ENCODE measurements at places on chromosomes 1 and 21.
A peak's percentile ranks its signal among the peaks of the same experiment; 100 is the strongest.

GRCh38 chr1:200969726-200970561, 53.6 kb downstream of the KIF21B start:
- no peak for DNase-seq

DNA sequence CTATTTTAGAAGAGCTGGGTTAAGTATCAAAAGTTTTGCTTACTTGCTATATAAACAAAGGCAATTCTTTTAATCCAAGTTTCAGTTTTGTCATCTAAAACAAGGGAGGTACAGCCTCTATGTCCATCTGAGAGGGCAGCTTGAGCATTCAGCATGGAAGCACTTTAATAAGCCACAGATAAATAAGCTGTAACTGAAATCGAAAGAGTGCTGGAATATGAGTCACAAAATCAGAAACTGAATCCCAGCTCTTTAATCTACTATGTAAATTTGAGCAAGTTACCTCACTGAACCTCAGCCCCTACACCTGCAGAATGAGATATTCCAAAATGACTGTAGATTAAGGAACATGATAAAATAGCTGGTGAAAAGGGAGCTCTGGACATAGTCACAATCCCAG, 80.0 kb upstream of the HP1BP3 start:
- no peak for DNase-seq

GRCh38 chr1:213783893-213784292, 203.9 kb upstream of the PROX1 start:
- no peak for DNase-seq

DNA sequence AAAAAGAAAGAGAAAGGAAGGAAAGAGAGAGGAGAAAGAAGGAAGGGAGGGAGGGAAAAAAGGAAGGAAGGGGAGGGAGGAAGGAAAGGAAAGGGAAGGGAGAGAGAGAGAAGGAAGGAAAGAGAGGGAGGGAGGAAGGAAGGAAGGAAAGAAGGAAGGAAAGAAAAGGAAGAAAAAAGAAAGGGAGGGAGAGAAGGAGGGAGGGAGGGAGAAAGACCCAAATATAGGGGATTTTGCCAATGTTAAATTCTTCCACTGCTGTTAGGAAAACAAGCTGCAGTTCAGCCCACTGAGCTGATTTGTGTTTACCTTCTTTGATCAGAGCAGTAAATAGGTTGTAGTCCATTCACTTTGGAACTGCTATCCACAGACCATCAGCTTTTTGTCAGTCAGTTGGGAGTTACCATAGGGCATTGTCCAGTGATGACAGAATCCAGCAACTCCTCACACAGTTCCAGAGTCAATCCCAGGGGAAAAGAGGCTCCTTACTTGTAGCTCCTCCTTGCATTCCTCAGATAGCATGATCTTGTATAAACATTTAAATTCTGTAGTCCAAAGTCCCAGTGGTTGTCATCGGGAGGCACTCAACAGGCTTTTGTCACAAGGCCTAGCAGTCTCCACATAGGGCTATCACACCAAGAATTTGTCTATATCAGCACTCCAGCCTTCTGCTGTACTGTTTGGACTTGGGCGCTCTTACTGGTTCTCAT, 13.5 kb upstream of the PPP1R8 start:
- DNase-seq = no peak

DNA sequence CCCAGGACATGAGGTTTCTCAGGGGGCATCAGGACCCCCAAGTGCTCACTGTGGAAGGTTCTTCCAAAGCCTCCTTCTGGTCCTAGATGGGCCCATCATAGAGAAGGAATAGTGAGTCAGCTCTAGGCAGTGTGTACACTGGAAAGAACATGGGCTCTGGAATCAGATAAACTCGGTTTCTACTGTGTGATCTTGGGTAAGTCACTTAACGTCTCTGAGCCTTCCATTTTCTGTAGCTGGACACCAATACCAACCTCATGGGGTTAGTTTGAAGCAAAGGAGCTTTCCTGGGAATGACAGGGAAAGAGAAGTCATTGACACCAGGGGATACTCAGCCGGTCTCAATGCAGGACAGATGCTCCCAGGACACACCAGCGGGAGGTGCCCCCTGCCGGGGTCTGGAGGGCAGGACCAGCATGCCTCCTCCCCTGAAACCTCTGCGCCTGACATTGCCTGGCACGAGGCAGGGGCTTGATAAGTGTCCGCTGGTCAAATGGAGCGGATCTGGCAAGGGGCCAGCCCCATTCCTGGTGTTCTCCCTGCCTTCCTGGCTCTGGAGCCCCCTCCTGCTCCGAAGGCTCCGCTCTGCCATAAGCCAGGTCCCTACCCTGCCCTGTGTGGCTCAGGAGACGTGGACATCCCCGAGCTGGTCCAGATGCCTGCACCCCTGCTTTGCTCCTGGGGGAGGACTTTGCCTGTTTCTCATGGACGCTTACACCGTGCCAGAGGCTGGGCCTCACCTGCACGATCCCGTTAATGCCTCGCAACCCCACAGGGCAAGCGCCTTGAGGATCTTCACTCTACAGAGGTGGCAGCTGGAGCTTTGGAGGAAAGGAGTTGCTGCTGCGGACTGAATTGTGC, 52.8 kb downstream of the EDN2 start:
- no peak for DNase-seq

GRCh38 chr1:203450001-203450400, 25.6 kb upstream of the PRELP start:
- no peak for DNase-seq

DNA sequence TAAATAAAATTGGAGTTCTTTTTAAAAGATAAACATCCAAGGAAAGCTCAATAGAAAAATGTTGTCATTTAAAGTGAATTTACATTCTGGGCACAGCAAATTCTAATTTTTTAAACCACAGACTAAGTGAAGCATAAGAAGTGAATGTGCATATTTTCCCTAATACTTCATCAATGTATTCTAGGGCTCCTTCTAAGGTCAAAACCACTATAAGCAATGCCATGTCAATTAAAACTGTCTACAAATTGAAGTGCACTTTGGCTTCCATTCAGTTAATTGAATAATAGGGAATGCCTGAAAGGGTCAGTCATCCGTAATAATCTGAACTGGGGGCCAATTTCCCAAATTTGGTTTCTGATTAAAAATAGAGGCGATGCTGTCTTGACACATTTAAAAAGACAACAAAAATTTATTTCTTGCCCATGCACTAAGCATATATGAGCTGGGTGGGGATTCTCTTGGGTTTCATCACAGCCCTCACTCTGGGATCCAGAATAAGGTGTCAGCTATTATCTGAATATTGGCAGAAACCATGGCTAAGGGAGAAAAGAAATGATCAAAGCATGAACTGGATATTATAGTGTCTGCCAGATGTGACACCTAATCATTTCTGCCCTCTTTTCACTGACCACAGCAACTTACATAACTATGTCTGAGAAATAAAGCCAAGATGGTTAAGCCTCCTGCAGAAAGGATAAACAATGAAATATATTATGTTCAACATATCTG, 660.6 kb upstream of the B3GALT2 start:
- no peak for DNase-seq

GRCh38 chr1:156383023-156383422, 14.0 kb downstream of the RHBG start:
- peak; percentile 60 for DNase-seq

DNA sequence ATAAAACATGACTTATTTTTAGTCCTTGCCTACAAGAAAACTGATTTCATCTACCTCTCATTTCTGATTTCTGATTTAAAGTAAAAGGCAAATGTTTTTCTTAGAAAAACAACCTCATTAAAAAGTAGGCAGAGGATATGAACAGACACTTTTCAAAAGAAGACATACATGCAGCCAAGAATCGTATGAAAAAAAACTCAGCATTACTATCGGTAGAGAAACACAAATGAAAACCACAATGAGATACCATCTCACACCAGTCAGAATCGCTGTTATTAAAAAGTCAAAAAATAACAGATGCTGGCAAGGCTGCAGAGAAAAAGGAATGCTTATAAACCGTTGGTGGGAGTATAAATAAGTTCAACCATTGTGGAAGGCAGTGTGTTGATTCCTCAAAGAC, 16.2 kb downstream of the ODR4 start:
- DNase-seq = no peak
